ENCODE measurements at places on chromosomes 4 and X.

- no peak for DNase-seq
These were observed 86.3 kb downstream of the PDLIM5 start for GRCh38 chr4:94537921-94538628.

DNA sequence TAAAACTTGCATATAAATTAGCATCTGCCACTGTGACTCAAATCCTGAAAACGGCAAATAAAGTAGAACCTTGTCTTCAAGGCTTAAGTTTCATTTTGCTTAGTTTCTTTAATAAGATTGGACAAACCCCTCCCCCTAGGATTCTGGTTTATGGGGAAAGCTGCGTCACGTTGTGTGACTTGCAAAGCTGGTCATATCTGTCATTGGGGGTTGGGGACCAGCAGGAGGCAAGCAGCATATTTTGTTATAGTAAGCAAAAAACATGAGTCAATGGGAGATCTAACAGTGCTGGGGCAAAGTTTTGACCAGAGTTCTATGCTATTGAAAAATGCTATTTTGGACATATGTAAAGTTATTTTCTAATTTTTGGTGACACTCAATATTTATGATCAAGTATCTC is 407.3 kb downstream of the PCDH18 start:
- peak; percentile 40 for DNase-seq

- no peak for DNase-seq
These were observed 171.0 kb downstream of the GALNTL6 start for GRCh38 chr4:171983935-171984805.

DNA sequence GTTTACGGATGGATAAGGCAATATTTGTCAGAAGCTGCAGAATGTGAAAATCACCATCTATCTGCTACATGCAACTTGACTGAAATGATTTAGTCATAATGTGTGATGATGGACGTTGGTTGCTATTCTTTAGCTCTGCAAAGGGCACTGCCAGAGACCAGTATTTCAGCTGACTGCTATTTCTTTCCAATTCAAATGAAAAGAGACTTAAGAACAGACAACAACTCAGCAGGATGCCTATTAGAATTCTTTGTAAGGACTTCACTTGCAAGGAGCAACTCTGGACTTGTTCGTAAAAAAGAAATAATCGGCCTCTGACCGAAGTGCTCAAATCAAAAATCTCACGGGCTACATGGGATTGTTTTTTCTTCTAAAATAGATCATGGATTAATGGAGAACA is 262.7 kb downstream of the DHX15 start:
- no peak for DNase-seq

GRCh38 chrX:68901519-68901918 is 72.7 kb downstream of the EFNB1 start:
- no peak for DNase-seq

DNA sequence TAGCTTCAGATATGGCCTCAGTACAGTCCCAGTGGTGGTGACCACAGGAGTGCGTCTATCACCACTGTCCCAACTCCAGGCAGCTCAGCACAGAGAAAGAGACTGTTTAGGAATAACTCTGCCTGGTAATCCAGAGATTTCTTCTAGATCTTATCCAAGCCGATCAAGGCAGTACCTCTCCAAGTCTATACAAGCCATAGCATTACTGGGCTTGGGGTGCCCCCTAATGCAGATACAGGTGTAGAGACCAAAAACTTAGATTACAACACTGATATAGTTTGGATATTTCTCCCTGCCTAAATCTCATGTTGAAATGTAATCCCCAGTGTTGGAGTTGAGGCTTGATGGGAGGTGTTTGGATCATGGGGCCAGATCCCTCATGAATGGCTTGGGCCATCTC is 100.9 kb downstream of the PTCHD1 start:
- no peak for DNase-seq

DNA sequence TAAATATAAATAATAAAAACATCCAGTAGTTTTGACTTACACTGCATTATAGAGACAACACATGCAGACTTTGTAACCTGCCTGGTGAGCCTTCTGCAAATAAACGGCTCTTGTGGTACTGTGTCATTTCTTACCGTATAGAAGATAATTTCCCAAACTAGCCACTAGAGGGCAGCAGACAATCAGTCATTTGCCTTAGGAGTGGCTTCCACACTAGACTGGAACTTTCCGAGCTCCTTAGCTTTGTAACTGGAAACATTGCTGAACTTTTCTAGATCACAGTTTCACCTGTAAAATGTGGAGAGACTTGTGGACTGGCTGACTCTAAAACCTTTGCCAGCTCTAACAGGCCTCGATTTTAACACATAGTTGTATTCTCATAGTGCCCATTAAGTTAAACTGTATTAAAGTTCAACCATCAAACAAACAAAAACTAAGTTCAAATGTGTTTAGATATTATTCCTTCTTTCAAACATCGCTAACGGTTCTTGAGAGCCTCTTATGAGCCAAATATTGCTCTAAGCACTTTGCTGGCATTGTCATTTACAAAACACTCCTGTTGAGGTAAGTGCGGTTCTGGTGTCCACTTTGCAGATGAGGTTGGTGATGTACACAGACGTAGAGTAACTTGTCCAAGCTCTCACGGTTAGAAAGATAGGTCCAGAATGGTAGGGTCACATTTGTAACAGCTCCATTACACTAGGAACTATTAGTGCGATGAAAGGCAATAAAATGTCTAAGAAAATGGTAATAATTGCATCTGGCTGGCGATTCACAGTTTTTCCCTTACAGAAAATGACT is 345.5 kb downstream of the ANK2 start:
- peak; percentile 66 for DNase-seq

- no peak for DNase-seq
These were observed 25.5 kb downstream of the PRMT9 start for GRCh38 chr4:147658501-147658900.

DNA sequence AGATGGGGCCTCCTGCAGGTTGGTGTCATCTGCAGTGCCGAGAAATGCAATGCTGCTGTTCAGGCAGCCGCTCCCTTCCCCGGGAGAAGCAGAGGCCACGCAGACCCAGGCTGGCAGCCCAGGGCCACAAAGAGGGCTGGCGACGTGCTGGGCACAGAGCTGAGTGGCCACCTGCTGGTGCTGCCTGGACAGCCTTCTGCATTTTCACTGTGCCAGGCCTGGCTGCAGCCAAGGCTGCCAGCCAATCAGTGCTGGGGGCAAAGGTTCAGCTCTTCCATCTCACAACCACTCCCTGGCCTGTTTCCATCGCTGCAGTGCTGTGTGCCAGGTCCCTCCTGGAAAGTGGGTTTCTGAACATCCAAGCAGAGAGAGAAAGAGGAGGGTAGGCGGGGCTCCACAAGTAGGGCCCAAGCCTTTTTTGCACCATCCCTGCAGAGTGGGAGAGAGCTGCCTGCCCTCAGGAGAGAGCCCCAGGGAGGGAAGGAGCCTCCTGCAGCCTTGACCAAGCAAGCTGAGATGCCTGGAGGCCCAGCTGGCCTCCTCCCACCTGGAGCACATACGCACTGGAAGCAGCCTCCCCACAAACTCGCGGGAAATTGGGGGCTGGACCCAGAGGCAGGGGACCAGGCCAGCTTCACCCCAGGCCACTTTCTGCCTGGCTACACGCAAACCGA is 20.1 kb downstream of the ADRA2C start:
- no peak for DNase-seq

- no peak for DNase-seq
These were observed 73.1 kb downstream of the WFS1 start for GRCh38 chr4:6342530-6343293.

DNA sequence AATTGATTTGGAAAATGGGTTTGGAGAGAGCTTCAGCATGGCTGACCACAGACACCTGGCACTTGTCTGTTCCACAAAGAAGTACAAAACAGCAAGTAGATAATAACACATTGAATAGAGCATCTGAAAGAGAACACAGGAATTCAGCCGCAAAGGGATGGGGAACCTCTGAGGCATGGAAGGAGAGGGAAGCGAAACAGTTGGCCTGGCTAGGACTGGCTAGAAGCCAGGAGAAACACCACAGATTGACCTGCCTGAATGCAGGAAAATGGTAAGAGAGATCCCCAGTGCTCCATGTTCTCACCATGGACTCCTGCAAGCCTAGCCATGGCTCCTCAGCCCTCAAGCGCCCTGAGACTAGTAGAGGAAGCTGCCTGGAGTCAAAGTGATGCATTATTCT is 169.7 kb upstream of the SH3RF1 start:
- DNase-seq = no peak

- peak; percentile 56 for DNase-seq
These were observed 856 bp downstream of the SLC9B1 start for GRCh38 chr4:103018391-103019307.

- no peak for DNase-seq
These were observed 127.3 kb downstream of the NEK1 start for GRCh38 chr4:169485086-169485485.

DNA sequence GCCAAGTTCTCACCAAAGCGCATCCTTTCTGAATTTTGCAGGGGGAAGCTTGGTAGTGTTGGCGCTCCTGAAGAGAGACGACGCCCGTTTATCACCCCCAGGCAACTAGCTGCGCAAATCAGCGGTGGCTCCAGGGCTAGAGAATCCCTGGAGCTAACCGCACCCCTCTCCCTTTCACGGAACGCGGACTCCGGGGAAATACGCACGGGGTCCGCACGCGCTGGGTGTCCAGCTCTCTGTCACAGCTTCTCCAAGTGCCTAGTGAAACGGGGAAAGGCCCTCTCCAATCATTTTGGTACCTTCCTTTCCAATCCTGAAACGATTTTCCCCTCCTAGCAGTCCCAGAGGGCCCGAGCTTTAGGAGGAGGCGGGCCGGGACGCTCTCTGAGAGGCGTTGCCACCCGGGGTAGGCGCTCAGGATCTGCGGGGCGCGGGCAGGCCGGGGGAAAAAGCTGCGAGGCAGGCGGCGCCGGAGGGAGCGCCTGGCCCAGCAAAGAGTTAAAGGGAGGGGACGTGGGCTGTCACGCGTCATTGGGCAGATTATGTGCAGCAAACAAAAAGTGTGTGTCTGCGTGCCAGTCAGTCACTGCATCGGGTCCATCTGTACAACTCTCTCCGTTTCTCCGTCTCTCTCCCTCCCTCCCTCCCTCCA is at the start of gene PRDM8:
TSS of gene PRDM8 (plus strand) at position 582 of the 652 bp plus-strand sequence. CDS start 2,578 bp downstream, outside the sequence.
- no peak for DNase-seq
